ENCODE measurements at places on chromosomes 3 and 15. TPM values are rescaled to one million over a fixed set of nuclear protein-coding genes. Genes with fewer than 3 reads are reported as not detected.

- DNase-seq: peak; percentile 36
Measured at GRCh38 chr15:66404532-66404931, 17.8 kb downstream of the MAP2K1 start.

GRCh38 chr15:36029606-36030210 is 483.7 kb upstream of the DPH6 start:
- no peak for DNase-seq

- DNase-seq: peak; percentile 71
Measured at GRCh38 chr15:47717036-47717612, at the start of gene SEMA6D. Gene SEMA6D, plus strand, starts transcription at chr15:47717505. Its CDS starts 42,294 bp downstream, at chr15:47759799.

DNA sequence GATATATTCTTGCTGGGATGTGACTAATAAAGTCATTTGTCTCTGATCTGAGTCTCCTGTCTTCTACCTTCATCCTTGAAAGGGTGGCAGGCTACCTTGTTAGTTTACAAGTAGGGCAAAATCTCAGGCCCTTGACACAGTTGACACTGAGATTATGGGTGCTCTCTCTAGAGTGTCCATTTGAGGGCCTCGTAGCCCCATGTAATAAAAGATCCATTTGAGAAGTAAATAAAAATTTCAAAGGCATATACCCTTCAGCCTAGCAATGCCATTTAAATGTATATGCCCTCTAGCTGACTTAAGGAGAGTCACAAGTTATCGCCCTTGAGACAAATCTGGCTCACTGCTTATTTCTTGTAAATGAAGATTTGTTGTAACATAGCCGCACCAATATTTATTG is 98.6 kb downstream of the TCF12 start:
- DNase-seq: no peak

DNA sequence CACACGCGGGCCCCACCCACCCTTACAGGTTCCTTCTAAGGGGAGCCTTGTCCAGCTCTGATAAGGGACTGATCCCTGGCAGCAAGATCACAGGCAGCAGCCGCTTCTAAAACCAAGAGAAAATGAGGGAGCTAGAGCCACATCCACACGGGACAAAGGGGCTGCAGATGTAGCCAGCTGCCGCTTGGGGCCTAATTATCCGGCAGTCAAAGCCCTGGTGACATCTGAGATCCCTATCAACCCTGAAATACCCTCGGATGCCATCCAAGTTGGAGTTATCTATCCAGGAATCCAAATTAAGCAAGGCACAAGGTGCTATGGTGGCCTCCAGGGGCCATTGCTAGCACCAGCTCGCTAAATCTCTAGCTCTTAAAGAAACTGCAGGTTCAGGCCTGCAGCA is 248.3 kb downstream of the VPS13C start:
- DNase-seq: no peak

DNA sequence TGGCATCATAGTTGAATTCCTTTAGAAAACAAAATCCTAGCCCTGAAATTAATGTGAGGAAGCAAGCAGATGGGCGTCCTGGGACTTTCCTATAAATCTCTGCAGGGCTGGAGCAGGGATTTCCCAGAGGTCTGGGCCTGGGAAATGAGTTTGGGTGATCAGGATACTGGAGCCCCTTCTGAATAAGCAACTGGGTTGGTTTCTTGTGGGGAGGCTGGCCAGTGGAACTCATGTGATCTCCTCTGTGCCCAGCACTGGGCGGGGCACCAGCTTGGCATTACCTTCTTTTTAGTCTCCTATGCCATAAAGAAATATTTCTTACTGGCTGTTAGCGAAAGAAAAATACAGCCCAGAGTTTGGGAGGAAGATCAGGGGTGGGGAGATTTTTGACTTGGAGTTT is 1.7 kb downstream of the THSD4 start:
- no peak for DNase-seq

- DNase-seq: no peak
Measured at GRCh38 chr3:52721002-52721729, 15.3 kb downstream of the SPCS1 start.

DNA sequence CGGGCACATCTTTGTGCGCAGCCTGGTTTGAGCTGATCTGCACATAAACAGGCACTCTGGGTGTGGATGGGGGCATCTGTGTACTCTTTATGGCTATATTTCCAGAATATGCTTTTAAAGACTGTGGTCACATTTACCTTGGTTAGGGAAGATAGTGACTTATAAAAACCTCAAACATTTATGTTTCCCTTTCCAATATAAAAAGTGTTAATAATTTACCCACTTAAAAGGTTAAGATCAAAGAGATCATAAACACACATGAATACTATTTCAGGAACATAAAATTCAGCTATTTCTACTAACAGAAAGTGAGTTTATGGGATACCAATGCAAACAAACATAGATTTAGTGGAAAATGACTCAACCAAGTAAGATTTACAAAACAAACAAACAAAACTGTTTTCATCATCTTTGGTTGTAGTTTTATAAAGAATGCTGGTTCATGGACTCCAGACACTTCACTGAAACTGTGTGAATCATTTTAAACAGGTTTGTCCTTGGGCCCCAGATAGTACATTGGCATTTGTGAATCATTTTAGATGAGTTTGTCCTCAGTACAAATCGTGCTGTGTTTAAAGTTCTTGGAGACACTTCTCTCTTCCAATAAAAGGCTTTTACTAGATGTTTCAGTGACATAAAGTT is 253.5 kb upstream of the CTDSPL start:
- no peak for DNase-seq

NR2E3 gene
- 0.31 TPM for polyA plus RNA-seq

THAP10 gene
- 6.6 TPM for polyA plus RNA-seq
